ENCODE measurements at places on chromosomes 2 and 18.

DNA sequence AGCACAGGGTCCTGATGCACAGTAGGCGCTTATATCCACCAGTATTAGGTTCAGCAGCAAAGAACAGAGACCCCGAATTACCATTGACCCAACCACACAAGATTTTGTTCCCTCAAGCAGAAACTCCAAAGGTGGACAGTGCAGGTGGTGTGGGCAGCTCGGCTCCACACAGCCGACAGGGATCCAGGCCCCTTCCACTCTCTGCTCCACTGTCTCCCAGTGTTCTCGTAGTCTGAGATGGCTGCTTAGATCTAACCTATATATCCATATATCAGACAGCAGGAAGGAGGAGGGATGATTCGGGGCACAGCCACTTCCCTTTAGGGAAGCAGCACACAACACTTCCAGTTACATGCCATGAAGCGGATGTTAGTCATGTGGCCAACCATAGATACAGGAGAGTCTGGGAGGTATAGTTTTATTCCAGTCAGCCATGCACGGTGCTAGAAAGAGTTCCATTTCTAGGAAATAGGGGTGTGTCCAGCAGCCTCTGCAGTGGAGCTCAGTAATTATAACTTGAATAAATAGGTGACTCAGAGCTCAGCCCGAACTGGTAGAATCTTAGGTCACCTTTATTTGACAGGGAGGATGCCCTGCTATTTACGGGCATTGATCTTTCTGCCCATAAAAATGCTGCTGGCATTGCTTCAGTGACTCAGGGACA lies 158.9 kb downstream of the TWIST2 start:
- DNase-seq: no peak

DNA sequence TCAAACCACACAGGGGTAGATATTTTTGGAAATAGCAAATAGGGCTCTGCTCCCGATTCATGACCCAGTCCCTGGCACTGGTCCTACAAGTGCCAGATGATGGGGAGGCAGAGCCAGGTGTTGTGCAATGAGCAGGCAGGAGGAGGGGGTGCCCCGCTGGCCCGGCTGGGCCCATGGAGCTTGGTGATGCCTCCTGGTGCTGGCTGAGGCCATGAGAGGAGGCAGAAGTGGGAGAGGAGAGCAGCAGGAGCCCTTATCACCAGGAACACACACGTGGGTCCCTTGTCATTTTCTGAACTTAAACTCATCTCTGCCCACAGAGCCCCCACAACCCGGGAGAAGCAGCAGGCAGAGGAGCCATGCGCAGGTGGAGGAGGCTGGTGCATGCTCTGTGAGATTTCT lies 90.5 kb upstream of the MAPK4 start:
- no peak for DNase-seq

- DNase-seq: no peak
Observed at GRCh38 chr2:19224011-19224410, 134.4 kb downstream of the OSR1 start.

DNA sequence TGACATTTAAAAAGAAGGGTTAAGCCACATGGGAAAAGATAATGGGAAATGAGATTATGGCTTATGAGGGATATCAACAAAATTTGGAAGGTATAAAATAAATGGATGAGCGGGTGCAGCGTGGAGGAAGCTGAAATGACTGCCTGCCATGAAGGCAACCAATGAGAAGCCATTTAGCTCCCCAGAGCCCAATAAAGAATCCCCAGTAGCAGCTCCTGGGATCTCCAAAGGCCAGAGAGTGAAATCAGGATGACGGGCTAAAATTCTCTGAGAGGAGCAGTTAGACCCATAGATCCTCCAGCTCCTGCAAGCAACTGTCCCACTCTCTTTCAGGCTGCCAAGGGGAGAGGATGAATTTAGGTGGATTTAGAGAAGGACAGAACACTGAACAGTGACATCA lies 12.9 kb upstream of the MAPRE3 start:
- no peak for DNase-seq

GRCh38 chr2:159604159-159604558 lies 12.2 kb downstream of the BAZ2B start:
- DNase-seq: no peak

GRCh38 chr2:32894119-32894728 lies 52.5 kb upstream of the LTBP1 start:
- no peak for DNase-seq

- no peak for DNase-seq
Observed at GRCh38 chr18:9762526-9762925, 54.4 kb downstream of the RAB31 start.

DNA sequence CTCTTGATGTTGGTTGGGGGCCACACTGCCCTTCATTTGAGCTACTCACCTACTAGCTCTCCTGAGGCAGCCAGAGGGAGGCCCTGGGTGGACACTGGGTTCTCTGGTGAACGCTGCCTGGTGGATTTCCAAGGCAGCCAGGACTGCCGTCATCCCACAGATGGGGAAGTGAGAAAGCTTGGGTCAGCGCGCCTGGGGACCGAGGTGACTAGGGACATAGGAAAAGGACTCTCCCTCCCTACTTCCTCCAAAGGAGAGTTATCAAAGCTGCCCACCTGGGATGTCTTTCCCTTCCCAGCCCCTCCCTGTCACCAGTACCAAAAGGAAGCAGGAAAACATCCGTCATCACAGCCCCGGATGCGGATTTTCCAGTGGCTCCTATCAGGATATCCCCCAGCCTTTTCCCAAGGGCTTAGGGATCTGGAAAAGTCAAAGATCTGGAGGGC lies 3.8 kb upstream of the SEMA4C start:
- no peak for DNase-seq

DNA sequence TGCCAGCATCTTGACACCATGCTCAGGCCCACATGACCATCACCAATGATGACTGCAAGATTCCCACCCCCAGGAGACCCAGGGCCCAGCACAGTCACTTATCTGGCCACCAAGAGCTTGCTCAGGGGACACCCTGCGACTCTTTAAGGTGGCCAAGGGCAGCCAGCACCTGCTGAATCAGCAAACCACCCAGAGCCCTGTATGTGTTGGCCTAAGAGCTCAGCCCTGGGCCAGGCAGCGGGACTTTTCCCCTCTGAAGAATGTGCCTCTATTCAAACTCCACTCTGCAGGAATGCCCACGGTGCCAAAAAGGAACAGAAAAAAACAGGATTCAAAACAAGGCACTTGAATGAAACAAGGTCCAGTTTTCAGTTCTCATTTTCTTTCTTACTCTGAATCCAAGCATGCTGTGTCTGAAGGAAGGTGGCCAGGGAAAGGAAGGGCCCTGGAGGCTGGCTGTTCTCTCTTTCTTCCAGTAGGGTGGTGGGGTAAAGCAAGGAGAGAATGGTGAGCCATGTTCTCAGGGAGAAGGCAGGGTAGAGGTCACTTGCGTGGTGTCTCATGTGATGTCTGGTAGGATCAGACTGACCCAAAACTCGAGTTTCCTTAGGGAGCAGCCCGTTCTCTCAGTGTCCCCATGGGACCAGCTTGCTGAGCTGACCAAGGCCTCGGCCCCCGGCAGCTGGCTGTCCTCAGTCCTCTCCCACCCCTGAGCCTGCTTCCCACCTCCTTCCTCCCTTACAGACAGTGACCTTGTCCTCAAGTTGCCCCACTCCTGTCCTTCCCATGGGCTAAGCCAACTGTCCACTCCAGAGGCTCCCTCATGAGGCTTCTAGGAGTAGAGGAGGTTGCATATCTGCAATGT lies 150.0 kb downstream of the RNF152 start:
- DNase-seq: no peak

GRCh38 chr2:44716131-44716530 lies 225.4 kb upstream of the SIX3 start:
- no peak for DNase-seq

DNA sequence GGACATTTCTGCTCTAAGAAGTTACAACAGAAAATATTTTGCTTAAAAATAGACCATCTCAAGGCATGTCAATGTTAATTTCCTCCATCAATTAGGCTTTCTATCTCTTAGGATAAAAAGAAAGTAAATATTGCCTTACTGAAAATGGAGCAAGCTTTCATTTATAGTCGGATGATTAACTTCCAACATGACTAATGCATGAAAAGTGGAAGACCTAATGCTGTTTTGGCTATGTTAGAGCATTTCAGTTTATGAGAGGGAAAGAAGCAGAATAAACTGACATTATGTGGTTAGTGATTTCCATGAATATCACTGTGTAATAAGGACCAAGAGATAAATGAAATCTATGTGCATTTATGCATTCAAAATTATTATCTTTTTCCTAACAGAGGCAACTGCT lies 475.2 kb upstream of the UBE2E3 start:
- no peak for DNase-seq

DNA sequence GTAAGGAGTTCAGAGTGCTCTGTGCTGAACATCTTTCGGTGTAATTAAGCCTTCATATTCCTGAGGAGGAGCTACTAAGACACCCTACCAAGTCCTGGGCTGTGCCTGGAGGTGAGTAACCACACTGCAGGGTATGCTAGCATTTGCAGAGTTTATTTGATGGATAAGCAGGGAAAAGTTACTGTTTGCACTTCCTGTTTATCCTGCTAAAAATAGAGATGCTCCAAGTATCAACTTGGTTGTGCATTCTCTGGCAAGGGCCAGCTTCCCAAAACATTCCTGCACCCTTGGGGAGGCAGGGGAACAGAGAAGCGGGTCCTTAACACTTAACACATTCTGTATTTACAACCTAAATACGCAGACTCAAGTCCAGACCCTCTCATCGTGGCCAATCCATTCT lies 49.8 kb downstream of the PARD6G start:
- DNase-seq: no peak

DNA sequence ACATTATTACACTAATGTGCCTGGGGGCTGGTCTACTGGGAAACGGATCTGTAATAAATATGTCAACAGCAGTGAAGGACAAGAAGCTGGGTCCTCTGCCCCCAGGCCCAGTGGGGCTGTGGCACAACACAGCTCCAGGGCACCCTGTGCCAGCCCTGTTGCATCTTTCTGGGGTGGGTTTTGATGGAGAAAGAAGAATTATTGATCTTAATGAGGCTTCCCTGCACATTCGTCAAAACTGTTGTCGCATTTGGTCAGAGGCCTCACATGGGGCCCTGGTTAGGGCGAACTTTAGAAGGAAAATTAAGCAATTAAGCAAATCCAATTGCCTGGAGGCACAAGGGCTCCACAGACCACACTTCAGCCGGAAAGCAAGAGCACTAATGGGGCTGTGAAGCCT lies 30.0 kb upstream of the TWIST2 start:
- no peak for DNase-seq

- DNase-seq: no peak
Observed at GRCh38 chr2:217741381-217741955, 261.3 kb downstream of the TNS1 start.

DNA sequence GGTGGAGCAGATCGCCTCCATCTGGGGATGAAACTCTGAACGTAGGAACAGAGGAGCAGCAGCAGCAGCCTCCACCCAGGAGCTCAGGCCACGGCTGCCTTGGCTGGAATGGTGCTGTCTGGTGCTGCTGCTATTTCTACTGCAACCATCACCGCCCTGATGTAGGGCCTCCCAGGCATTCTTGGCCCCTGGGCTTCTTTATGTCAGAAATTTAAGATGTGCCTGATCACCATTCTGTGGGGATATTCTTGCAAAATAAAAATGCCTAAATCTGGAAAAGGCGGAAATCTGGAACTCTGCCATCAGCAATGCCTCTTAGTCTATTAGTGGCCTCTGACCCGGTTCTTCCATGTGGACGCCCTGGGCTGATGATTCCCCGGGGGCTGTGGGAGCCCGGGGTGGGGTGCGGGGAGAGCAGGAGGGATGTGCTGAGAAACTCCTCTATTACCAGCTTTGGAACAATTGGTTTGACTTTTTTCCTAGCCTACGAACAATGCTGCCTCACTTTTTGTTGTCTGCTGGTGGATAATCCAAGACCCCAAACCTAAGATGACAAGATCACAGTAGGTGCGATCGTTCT lies 47.2 kb downstream of the FAM124B start:
- no peak for DNase-seq

GRCh38 chr18:63105636-63106316 lies 213.8 kb downstream of the BCL2 start:
- no peak for DNase-seq

- DNase-seq: no peak
Observed at GRCh38 chr2:136059036-136059472, 58.9 kb downstream of the CXCR4 start.

DNA sequence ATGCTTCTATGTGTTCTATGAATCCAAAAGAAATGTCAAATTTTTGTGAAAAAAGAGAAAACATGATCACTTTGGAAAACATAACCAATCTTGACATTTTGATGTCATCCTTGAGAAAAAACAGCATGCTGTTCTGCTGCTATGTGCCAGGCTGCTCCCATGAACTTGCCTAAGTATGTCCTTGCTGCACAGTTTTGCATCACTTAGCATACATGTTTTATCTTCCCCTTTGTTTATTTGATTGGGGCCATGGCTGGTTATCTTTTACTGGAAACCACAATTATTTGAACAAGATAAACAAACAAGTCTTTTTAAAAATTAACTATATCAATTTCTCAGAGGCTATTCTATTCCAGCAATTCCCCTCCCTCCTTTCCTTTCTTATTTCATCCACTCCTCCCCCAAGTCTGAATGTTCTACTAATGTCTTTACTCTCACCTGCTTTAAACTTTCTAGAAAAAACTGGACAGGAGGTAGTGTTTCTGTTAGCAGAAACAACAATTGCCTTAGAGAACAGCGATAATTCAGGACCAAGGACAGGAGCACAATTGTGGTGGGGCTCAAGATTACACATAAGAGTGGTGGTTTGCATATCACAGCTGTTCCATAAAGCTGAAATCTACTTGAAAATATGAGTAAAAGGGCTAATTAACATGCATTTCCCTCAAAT lies 6.7 kb downstream of the AOX1 start:
- no peak for DNase-seq

- DNase-seq: no peak
Observed at GRCh38 chr2:69482471-69482870, 45.2 kb upstream of the NFU1 start.

DNA sequence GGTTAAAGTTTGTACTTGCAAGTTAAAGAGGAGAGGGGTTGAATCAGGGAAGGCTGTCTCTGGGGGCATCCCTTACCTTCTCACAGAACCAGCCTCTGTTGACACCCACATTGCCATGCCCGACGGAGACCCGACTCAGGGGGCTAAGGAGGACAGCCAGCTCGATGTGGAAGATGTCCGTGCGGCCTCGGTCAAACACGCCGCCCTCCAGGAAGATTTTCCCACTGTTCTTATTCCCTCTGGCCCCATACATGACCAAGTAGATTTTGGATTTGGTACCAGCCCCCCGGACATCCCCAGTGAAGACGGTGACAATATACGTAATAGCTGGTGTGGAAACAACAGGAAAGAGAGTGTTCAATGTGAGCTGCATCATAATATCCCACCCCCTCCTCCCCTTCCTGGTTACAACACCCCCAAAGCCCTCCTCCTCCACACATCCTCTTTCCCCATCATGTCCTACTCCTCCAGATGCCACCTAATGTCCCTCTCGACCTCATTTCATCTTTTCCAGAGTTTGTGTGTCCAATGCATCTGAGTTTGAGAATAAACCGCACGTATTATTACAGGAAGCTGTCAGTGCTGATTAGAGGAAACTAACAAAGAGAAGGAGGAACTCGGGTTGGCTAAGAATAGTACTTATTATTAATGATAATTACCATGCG lies 55.7 kb downstream of the LOXHD1 start:
- DNase-seq: no peak

- no peak for DNase-seq
Observed at GRCh38 chr2:124570872-124571271, 545.8 kb downstream of the CNTNAP5 start.
